CD8-positive, alpha-beta memory T cell (primary cell): ENCODE measurements at places on chromosomes 2 and 18.

GRCh38 chr2:25276569-25277465 is 64.9 kb downstream of the DNMT3A start:
- DNase-seq, result peak; percentile 76

DNA sequence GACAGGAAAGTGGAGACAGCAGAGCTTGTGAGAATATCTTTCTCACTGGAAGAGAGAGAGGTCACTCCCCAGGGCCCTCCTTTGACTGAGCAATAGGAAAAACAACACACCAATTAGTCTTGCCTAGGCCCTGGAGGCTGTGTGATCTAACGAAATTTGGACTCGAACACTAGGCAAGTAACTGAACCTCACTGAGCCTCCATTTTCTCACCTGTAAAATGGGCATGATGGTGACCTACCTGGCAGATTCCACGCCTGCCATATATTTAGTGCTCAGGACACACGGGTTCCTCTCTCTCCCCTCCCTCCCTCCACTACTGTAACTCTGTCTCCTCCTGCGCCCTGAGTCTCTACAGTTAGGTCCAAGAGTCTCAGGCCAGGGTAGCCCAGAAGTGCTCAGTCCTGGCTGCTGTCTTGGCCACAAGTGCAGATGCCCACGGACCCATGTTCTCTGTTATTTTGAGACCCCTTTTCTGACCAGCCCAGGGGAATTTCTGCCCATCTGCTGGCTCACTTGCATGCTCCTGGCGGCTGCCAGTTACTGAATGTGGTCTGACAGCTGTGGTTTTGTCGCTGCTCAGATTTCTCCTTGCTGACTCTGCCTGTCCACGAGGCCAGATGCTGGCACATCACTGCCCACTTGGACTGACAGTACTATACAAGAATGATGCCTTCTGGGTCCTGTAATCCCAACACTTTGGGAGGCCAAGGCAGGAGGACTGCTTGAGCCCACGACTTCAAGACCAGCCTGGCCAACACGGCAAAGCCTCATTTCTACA is 9.6 kb upstream of the GIGYF2 start:
- no peak for DNase-seq

- no peak for DNase-seq
Observed at GRCh38 chr2:18791172-18791797, 201.9 kb upstream of the NT5C1B start.

GRCh38 chr18:10552226-10552625 is 26.4 kb downstream of the NAPG start:
- no peak for DNase-seq

DNA sequence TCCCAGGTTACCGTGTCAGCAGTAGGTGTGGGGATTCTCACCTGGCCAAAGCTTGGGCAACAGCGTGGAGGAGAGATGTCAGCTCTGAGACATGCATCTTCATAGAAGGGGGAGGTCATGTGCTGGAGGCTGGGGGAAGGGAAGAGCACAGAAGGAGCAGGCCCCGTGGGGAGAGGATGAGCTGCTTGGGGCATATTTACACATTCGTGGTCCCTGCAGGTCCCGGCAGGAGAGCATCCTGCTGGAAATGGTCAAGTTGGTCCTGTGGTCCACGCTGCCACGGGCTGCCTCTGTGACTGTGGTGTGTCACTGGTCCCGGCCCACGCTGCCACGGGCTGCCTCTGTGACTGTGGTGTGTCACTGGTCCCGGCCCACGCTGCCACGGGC is 195.1 kb upstream of the TWIST2 start:
- no peak for DNase-seq

DNA sequence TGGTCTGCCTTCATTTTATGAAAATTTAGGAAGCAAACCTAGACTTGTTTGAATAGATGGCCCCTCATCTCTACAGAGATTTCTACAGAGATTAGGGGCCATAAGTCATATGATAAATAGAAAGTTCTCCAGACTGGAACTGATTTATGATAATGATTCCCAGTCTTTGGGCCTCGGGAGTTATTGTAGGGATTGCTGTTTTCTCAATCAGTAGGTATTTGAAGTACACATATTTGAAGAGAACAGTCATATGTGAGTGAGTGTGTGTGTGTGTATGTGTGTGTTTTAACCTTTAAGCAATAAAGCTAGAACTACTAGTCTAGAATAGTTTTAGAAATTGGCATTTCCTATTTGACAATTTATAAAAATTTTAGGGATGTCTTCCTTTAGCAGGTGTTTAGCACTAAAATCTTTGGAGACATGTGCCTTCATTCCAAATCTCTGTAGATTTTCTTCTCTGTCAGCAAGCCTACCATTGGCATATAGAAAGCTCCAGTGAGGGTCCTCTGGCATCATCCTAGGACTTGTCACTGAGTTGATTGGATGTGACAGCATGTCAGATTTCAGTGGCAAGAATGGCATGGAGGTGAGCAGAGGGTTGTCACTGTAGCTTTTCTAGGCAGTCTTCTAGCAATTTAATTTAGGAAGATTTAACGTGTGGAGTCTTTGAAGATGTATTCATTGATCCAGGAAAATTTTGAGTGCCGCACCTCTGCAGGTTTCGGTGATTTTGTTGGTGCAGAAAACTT is 71.2 kb downstream of the MYO1B start:
- no peak for DNase-seq

DNA sequence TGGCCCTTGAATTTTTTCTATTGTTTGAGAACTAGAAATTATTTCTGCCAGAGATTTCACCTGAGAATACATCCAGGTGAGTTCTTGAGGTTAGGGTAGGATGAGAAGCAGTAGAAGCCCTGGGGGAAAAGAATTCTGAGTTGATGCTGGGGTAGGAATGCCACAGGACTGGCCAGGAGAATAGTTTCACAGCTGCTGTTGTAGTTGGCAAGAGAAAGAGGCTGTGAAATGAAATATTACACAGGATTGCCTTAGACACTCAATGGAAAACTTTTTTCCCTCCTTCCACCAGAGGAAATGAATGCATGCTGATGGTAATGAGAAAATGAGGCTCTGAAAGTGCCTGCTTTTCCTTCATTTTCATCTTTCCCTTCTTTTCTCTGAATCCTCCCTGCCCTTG is 54.6 kb downstream of the PRKCE start:
- DNase-seq, result no peak

DNA sequence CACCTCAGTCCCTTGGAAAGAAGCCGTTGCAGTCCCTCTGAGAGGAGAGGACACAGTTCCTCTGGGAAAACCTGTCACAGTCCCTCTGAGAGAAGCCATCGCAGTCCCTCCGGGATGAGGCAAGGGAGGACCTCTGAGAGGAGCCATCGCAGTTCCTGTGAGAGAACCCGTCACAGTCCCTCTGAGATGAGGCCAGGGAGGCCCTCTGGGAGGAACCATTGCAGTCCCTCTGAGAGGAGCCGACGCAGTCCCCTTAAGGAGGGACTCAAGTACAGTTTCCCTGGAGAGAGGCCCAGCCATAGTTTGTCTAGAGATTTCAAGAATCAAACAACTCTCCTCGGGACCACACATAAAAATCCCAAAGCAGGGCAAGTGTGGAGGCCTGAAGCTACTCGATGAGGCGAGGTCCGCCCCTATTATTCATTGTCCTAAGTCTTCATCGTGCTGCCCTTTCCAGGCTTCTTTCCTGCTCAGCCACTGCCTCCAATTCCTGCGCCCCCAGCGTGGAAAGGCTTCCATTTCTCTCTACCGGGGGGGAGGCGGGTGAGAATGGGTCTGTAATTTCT is 630 bp upstream of the ZNF512 start:
- no peak for DNase-seq

DNA sequence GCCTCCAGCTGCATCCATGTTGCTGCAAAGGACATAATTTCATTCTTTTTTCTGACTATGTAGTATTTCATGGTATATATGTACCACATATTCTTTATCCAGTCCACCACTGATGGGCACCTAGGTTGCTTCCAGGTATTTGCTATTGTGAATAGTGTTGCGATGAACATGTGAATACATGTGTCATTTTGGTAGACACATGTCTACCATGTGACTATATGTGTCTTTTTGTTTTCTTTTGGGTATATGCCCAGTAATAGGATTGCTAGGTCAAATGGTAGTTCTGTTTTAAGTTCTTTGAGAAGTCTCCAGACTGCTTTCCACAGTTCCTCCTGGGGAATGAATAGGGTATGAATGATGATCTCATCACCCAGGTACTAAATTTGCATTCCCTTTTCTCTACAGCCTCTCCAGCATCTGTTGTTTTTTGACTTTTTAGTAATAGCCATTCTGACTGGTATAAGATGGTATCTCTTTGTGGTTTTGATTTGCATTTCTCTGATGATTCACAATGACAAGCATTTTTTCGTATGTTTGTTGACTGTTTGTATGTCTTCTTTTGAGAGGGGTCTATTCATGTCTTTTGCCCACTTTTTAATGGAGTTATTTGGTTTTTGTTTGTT is 35.6 kb upstream of the FEZ2 start:
- DNase-seq, result no peak

DNA sequence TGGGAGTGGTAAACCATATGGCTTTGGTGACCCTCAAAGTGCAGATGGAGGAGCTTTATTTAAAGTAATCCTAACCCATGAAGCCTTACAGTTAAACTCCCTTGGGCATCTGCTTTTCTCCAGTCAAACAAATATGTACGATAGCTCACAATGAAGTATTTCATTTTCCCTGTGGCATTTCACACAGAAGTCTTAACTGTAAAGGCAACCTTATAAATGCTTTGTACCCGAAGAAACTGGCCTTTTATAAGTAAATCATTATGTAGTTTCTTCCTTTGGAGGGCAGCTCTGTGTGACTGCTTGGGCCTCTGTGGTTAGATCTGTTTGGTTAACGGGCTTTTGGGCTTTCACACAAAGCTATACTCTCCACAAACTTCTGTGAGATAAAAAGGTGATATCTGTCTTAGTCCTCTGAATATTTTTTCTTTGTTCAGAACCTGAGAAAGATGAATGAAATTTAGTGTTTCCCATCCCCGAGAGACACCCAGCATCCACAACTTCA is 46.6 kb downstream of the SCN1A start:
- no peak for DNase-seq

DNA sequence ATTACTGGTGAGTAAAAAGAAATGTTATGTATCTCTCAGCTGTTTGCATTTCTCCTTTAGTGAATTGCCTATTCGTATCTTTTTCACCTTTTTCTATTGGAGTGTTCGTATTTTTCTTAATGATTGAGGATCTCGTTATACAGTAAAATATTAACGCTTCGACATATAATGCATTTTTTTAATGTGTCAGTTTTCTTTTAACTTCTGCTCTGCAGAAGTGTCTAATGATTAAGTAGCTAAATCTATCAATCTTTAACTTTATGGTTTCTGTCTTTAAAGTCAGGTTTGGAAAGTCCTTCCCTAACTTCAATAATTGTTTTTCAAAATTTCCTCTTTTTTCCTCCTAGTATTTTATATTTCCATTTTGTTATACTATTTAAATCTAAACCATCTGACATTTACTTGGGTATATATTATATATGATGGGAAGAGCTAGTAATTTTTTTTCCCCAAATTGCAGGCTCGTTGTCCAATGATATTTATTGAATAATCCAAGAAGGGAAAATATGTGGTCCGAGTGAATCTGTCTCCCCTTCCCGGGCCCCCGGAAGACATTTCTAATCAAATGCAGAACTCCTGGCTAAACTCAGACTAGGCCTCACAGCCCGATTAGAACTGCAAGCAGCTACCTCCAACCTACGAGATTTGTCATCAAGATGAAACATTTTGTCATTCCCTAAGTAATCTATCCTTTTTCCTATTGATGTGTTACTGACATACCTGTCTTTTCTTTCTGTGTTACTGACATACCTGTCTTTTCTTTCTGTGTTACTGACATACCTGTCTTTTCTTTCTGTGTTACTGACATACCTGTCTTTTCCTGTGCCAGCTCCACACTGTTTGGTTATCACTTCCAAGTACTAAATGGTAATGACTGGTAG is 17.2 kb downstream of the PCBP1 start:
- no peak for DNase-seq

GRCh38 chr2:36561237-36561944 is 36.6 kb downstream of the FEZ2 start:
- DNase-seq, result no peak

GRCh38 chr2:5453220-5454050 is 238.7 kb upstream of the SOX11 start:
- no peak for DNase-seq

DNA sequence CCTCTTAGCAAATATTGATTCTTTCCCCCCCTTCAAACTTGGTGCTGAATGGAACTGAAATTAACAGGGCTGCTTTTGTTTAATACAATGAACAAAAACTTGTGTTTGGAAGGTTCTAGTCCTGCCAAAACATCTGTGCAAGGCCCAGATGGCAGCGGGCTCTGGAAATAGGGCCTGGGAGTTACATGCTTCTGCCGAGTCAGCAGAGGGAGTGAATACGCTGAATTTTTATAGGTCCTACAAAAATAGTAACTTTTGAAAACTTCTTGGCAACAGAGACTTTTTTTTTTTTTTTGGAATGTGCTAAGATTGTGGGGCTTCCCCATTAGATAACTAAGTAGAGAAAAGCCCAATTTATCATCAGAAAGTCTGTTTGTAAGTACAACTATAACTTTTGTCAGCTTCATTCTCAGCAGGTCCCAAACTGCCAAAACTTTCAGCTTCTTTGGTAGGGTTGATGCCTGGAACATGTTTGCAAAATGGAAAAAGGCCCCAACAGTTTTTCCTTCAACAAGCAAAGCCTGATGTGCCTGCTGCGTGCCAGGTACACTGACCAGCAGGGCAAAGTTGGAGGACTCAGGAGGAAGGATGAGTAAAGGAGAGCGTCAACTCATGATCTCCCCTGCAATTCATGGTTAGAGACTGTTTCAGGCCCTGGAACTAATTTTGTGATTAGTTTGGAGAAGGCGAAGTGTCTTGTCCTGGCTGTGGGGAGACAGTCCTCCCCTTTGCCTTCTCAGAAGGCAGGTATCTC is 45.1 kb upstream of the HDAC4 start:
- DNase-seq, result no peak

DNA sequence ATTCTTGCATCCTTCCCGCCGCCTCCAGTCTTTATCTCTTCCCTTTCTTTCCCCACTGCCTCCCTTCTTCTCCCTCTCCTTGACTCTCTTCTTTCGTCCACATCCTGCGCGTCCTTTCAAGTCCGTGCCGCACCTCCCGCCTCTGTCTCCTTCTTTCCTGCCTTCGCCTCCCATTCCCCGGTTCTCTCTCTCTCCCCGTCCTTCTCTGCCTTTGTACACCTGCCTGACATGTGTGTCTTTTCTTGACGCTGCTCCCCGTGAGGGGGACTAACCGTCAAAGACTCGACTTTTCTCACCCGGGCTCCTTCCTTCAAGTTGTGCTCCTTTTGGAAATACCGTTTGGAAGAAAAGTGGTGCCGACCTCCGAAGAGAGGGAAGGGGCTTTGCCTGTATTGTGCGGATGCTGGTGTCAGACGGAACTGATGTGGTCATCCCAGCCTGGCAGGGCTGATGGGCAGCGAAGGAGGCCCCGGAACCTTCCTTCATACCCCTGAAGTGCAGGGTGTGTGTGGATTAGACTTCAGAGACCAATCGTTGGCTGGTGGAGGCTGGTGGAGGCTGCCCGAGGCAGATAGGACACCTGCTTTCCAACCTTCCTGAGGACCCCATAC is 879 bp downstream of the TMEM178A start:
- no peak for DNase-seq

GRCh38 chr18:64713284-64713683 is 564.4 kb upstream of the LINC00305 start:
- no peak for DNase-seq

- no peak for DNase-seq
Observed at GRCh38 chr2:27185331-27186026, 26.4 kb upstream of the ATRAID start.

GRCh38 chr2:26299471-26300101 is 46.4 kb upstream of the SELENOI start:
- no peak for DNase-seq

GRCh38 chr2:47534179-47534919 is 131.4 kb downstream of the MSH2 start:
- DNase-seq, result no peak
